ENCODE measurements at places on chromosomes 16 and 17. TPM values are rescaled to one million over a fixed set of nuclear protein-coding genes. Genes with fewer than 3 reads are reported as not detected.

Gene SCARF1
- polyA plus RNA-seq, result 5.4 TPM

Gene KRT39
- not detected for polyA plus RNA-seq

Gene KRTAP1-5
- polyA plus RNA-seq, result not detected

Gene OR4D1
- not detected for polyA plus RNA-seq

Gene TNFRSF17
- polyA plus RNA-seq, result not detected

All from neural cell (in vitro differentiated cells).